Adrenal gland (tissue), 19 donors: ENCODE measurements at places on chromosomes 16 and 17. TPM values are rescaled to one million over a fixed set of nuclear protein-coding genes. Genes with fewer than 3 reads are reported as not detected.

Gene CDH1
- 0.24 TPM for polyA plus RNA-seq

Gene ASPA
- 5.7 TPM for polyA plus RNA-seq

Gene HOXB8
- polyA plus RNA-seq = 5.6 TPM

Gene PSMC3IP
- 3.5 TPM for polyA plus RNA-seq

Gene C16orf96
- not detected for polyA plus RNA-seq

Gene RPL13
- polyA plus RNA-seq = 4,547 TPM

DNA sequence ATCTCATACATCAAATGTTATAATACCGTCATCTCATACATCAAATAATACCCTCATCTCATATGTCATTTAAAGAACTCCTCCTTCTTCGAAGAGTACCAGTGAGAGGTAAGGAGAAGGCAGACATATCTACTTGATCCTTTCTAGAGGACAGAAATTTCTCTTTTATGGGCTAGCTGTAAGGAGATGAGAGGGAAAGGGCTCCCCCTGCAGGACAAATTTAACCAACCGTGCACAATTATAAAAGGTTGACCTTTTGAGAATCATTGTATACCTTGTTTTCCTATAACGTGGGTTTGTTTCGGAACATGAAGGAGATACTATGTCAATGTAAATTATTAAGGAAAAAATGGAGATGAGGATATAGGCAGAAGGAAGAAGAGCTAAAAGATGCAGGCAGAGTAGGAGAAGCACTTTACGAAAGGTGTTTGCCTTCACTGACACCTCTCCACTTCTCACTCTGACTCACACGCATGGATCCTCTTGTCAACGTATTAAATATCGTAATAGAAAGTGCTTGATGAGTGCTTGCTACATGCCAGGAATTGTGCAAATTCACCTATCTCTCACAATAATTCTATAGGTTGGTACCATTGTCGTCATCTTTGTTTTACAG is 465.9 kb upstream of the ERCC4 start:
- H3K36me3 ChIP-seq = no peaks in the 10 kb centered on the region
- H3K4me3 ChIP-seq = no peak overlapping the region
- DNase-seq = no peak
- H3K4me1 ChIP-seq = no peaks in the 10 kb centered on the region

DNA sequence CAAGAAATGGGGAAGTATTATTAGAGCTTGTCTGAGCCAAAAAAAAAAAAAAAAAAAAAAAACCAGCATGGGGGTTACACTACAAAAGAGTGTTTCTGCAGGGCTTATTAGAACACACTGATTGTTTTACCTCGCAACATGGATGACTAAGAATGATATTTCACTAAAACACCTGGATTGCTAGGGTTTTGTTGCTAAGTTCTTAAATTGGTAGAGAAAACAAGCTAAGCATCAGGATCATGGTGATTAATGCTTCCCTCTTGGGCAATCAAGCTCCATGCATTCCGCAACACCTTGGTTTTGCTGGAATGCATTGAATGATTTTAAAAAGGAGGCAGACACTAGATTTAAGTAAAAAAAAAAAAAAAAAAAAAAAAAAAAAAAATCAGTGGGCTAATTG is 931.4 kb upstream of the CDH8 start:
- no peaks in the 10 kb centered on the region for H3K4me1 ChIP-seq
- H3K27ac ChIP-seq = no peak overlapping the region
- DNase-seq = no peak
- no peak overlapping the region for H3K4me3 ChIP-seq
- H3K36me3 ChIP-seq = no peaks in the 10 kb centered on the region
- no peaks in the 10 kb centered on the region for H3K27me3 ChIP-seq

DNA sequence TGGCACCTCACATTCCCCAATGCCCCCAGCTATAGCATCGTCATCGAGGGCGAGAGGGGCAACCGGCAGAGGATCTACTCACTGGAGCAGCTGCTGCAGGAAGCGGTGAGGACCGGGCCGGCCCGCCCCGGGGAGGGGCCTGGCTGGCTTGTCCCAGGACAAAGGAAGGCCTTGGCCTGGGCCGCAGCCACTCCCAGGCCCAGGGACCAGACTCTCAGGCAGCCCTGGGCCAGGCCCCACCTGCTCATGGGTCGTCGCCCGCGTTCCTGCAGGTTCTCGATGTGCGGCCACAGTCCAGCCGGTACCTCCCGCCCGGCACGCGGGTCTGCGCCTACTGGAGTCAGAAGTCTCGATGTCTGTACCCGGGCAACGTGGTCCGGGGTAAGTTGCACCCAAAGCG is 53.4 kb downstream of the ACTG1 start:
- H3K4me1 ChIP-seq = peaks cover 20% of the 10 kb centered on the region
- DNase-seq = no peak
- no peaks in the 10 kb centered on the region for H3K27me3 ChIP-seq
- H3K27ac ChIP-seq = no peak overlapping the region

DNA sequence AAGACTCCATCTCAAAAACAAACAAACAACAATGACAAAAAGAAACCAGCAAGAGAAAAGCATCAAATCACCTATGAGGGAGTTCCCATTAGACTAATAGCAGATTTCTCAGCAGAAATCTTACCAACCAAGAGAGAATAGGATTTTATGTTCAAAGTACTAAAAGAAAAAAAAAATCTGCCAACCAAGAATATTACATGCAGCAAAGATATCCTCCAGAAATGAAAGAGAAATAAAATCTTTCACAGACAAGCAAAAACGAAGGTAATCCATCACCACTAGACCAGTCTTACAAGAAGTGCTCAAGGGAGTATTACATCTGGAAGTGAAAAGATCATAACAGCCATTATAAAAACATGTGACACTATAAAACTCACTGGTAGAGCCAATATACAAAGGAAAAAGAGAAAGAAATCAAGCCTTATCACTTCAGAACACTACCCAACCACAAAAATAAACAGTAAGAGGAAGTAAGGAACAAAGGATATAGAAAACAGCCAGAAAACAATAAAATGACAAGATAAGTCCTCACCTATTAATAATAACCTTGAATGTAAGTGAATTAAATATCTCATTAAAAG is 66.3 kb downstream of the STX8 start:
- no peaks in the 10 kb centered on the region for H3K36me3 ChIP-seq
- H3K27me3 ChIP-seq = no peaks in the 10 kb centered on the region
- no peaks in the 10 kb centered on the region for H3K4me1 ChIP-seq

- no peaks in the 10 kb centered on the region for H3K4me1 ChIP-seq
- no peak overlapping the region for H3K27ac ChIP-seq
- no peak for DNase-seq
- H3K4me3 ChIP-seq = no peak overlapping the region
- H3K27me3 ChIP-seq = no peaks in the 10 kb centered on the region
Observed at GRCh38 chr17:82320956-82321927, 3.8 kb upstream of the CD7 start.

GRCh38 chr17:8668176-8668740 is 37.7 kb upstream of the MYH10 start:
- H3K36me3 ChIP-seq = no peaks in the 10 kb centered on the region
- no peaks in the 10 kb centered on the region for H3K4me1 ChIP-seq
- H3K27ac ChIP-seq = no peak overlapping the region
- DNase-seq = no peak
- no peak overlapping the region for H3K4me3 ChIP-seq

- H3K36me3 ChIP-seq = no peaks in the 10 kb centered on the region
- no peaks in the 10 kb centered on the region for H3K27me3 ChIP-seq
- DNase-seq = peak; percentile 26
- peak overlapping the region; percentile 79 for H3K27ac ChIP-seq
- peak overlapping the region; percentile 79 for H3K4me3 ChIP-seq
Observed at GRCh38 chr17:17236295-17237025, 508 bp downstream of the FLCN start.

DNA sequence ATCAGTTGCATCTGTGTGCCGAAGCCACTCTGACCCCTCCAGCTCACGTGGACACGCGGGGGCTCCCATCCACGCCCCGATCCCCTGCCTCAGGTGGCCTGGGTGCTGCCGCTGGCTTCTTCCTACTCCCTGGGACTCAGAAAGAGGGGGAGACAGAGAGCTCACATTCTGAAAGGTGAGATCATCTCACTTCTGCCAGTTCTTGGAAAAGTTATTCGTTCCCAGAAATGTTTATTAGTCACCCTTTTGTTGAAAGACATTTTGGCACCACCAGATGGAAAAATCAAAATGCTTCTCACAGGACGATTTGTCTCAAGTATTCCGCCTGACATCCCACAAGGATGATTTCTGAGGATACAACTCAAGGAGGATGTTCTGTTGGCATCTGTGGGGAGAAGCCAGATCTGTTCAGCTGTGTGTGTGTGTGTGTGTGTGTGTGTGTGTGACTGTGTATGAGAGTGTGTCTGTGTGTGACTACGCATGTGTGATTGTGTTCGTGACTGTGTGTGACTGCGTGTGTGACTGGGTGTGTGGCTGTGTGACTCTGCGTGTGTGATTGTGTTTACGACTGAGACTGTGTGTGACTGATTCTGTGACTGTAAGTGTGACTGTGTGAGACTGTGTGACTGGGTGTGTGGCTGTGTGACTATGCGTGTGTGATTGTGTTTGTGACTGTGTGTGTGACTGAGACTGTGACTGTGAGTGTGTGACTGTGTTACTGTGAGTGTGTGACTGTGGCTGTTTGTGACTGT is 207.3 kb downstream of the NTN1 start:
- H3K4me1 ChIP-seq = no peaks in the 10 kb centered on the region
- H3K36me3 ChIP-seq = no peaks in the 10 kb centered on the region
- H3K27ac ChIP-seq = no peak overlapping the region
- peaks cover 15% of the 10 kb centered on the region for H3K27me3 ChIP-seq
- no peak for DNase-seq

DNA sequence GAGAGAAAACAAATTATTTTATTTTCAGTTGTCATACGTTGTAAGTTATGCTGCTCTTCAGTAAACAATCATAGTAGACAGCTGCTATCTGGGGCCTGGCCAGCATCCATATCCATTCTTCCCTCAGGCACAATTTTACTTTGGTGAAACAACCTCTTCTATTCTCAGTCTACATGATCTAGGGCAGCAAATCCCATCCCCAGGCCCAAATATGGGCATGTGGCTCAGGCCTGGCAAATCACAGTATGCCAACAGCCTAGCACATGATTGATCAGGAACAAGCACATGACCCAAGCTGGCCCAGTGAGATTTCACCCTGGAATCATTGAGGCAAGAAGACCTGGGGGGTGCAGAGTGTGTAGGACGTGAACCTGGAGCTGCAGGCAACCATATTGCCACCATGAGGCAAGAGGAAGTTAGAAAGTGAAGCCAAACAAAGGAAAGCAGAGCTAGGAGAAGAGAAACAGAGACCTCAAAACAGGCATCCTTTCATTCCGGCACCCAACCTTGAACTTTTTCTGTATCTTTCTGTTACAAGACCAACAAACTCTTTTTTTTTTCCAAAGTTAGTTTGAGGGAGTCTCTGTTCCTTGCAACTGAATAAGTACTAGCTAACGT is 10.3 kb upstream of the ABCC12 start:
- no peak overlapping the region for H3K4me3 ChIP-seq
- no peak overlapping the region for H3K27ac ChIP-seq
- DNase-seq = no peak
- H3K27me3 ChIP-seq = no peaks in the 10 kb centered on the region

GRCh38 chr16:65126845-65127624 is 5.2 kb upstream of the CDH11 start:
- DNase-seq = no peak
- peaks cover 6% of the 10 kb centered on the region for H3K27me3 ChIP-seq
- no peak overlapping the region for H3K27ac ChIP-seq
- H3K36me3 ChIP-seq = no peaks in the 10 kb centered on the region
- H3K4me3 ChIP-seq = no peak overlapping the region

DNA sequence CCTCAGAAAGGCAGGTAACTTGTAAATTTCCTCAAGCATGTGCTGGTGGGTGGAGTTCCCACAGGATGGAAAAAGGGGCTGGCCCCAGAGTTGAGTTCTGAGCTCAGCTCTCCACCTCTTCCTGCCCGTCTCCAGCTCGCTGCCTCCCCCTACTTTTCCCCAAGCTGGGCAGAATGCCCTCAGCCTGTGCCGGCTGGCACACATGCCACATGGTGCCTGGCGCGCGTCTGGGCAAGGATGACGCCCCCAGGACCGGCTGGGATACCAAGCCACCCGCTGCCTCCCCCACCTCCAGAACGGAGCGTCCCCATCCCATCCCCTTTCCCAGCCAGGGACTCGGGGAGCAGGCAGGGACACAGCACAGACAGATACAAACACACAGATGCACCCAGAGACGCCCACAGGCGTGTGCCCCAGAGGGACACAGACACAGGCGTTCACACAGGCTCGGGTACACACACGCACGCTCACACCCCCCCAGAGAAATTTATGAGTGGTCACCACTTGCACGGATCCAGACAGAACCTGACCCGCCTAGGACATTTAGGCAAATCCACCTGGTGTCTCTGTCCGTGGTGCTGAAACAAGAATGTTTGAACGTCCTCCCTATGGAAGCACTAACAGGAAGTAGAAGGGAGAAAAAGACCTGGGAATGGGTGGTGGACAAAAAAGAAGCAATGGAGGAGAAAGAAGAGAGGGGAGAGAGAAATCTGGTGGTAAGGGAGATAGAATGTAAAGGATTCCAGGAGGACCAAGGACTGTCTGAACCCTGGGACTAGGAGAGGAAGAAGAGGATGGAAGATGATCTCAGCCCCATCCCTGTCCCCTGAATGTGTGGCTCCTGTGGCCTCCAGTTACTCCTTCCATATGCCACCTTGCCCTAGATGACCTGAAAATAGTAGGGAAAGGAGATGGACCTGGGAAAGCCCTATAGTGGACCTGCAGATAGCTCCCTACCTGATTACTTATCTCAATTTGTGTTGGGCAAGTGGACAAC is 15.5 kb downstream of the NEUROD2 start:
- no peak for DNase-seq
- H3K36me3 ChIP-seq = no peaks in the 10 kb centered on the region
- no peak overlapping the region for H3K27ac ChIP-seq
- peaks cover 34% of the 10 kb centered on the region for H3K27me3 ChIP-seq
- no peak overlapping the region for H3K4me3 ChIP-seq

DNA sequence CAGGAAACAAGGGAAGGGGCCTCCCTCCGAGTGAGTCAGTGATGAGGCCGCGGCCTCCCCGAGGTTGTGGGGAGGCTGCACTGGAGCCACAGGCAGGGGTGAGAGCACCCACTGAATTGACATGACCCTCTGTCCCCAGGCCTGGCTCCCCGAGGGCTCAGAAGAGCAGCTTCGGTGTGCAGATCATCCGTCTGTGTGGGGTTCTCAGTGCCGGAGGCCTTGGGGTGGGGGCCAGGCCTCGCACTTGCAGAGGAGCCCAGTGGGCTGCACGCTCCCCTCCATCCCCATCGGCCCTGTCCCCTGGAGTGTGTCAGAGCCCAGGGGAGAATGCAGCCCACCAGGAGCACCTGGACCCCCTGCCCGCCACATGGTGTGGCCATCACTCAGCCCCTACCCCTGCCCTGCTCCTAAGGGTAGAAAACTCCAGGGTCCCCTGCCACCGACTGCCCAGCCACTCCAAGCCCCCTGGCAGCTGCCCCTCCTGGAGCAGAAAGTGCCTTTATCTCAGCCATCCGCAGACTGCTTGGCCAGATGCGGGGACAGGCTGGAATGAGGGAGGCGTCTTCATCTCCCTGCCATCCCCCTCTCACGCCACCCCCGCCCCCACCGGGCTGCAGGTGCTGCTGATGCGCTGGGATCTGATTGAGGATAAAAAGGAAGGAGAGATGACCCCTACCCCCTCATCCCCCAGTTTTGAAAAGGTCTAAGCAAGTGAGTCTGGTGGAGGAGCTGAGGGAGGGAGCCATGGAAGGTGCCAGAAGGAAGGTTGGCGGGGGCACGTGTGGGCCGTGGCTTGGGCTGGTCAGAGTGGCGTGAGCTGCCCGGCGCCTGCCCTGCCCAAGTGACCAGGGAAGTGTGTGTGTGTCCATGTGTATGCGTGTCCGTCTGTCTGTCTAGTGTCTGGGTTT is 358.3 kb downstream of the SEC14L1 start:
- no peaks in the 10 kb centered on the region for H3K27me3 ChIP-seq
- H3K27ac ChIP-seq = no peak overlapping the region
- DNase-seq = no peak
- H3K36me3 ChIP-seq = no peaks in the 10 kb centered on the region
- H3K4me3 ChIP-seq = no peak overlapping the region
